ENCODE measurements at places on chromosomes 1 and 21.

DNA sequence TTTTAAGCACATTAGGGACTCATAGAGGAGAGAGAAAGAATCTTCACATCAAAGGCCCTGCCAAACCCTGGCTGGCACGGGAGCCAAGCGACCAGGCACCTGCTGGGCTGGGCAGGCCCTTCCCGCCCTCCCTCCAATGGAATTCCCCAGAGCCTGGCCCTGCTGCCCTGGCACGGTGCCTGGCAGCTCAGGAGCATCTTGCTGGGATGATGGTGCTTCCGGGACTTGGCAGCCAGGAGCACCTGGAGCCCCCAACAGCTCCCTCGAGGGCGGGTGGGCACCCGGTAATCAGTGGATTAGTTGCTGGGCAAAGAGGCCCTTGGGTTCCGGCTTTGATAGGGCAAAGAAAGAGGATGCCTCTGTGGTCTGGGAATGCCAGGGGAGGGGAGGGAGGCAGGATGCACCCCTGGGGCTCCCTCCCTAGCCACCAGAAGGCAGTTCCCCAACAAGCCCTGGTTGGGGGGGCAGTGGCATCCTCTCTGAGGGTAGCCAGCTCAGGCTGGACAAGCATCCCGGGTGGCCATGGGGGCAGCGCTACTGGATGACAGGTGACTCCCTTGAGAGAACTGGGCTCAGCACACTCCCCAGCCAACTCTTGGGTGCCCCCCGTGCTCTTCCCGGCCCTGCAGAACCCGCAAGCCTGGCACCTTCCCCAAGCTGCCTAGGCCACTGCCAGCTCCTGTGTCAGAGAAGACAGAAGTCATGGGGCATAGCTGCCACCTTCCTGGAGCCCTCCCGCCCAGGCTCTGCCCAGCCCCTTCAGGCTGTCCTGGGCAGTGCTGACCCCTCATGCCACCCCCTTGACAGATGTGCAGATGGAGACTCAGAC is 26.4 kb downstream of the KRTAP10-1 start:
- no peak for DNase-seq

GRCh38 chr1:79161077-79161476 is 154.5 kb upstream of the ADGRL4 start:
- DNase-seq, result no peak

DNA sequence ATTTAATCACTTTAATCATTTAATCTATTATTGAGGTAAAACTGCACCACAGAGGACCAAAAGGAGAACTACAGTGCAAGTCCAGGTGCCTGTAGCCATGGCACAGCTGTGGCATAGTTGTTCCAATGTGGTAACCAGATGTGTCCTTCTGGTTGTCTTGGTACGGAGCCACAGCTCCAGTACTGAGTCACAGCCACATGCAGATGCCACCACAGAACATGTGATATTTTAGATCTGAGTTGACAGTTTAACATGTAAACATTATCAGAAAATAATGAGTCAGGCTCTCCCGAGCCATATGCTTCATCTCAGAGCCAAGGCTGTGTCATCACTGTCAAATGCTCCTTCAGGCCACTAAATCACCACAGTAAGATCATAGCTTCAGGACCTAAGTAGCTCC is 56.4 kb upstream of the RGS7 start:
- no peak for DNase-seq

- no peak for DNase-seq
Observed at GRCh38 chr1:240094041-240094722, 2.5 kb downstream of the FMN2 start.

DNA sequence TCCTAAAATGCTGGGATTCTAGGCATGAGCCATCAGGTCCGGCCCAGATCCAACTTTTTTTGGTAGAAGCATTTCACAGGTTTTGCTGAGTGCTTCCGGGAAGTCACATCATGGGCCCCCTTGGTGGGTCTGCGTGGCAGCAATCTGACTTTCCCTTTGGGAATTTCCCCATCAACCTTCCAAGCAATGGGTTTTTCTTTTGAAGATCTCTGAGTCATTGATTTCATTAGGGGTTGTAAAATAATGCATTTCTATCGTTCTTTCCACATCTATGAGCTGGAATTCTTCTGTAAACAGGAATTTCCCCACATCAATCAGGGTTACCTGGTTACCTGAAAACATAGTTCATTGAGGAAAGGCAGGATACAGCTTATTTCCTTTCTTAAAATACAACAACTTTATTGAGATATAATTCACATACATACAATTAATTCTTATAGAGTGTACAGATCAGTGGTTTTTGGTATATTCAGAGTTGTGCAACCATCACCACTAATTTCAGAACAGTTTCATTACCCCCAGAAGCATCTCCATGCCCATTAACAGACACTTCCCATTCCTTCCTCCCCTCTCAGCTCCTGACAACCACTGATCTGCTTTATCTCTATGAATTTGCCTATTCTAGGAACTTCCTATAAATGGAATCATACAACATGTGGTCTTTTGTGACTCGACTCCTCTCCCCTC is 9.9 kb upstream of the ZBTB17 start:
- no peak for DNase-seq

- no peak for DNase-seq
Observed at GRCh38 chr1:76066394-76066793, 8.2 kb upstream of the ST6GALNAC3 start.

DNA sequence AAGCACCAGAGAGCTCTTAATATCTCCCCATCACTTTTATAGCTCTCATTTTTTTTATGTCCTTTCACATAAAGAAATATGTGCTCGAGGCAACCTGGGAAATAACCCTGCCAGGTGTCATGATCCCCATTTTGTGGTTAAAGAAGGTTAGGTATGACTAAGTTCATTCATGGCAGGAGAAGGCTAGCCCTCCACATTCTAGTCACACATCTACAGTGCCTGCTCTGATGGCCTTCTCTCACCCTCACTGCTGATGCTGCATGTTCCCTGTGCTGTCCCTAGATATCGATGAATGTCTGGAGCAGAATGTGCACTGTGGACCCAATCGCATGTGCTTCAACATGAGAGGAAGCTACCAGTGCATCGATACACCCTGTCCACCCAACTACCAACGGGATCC is 187.5 kb downstream of the TPR start:
- DNase-seq, result no peak

DNA sequence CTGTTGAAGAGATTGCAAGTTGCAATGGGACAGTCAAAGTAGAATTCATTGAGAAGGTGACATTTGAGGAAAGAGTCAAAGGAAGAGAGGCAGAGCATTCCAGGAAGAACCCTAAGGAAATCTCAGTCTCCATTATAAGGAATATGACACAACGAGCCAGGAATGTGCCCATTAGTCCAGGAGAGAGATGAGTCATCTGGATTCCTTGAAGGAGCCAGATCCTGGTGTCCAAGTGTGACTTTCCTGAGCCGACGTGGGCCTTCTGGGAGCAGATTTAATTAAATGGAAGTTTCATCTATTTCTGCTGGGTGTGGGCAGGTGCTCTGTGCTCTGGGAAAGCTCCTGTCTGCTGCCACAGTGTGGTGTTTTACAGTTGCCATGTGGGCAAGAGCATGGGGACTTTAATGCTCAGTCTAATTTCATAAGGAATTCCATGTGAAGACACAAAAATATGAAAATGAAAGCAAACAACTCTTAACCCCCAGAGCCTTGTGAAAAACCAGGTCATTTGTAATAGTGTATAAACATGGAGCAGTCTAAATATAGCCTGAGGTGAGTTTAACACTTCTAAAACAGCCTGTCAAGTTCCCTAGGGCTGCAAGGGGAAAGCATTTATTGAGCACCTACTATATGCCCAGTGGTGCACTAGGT is 111.4 kb upstream of the ARTN start:
- DNase-seq, result no peak

- DNase-seq, result no peak
Observed at GRCh38 chr1:206449565-206449964, 20.7 kb upstream of the IKBKE start.

GRCh38 chr21:16072737-16073136 is 343.0 kb downstream of the USP25 start:
- DNase-seq, result no peak

DNA sequence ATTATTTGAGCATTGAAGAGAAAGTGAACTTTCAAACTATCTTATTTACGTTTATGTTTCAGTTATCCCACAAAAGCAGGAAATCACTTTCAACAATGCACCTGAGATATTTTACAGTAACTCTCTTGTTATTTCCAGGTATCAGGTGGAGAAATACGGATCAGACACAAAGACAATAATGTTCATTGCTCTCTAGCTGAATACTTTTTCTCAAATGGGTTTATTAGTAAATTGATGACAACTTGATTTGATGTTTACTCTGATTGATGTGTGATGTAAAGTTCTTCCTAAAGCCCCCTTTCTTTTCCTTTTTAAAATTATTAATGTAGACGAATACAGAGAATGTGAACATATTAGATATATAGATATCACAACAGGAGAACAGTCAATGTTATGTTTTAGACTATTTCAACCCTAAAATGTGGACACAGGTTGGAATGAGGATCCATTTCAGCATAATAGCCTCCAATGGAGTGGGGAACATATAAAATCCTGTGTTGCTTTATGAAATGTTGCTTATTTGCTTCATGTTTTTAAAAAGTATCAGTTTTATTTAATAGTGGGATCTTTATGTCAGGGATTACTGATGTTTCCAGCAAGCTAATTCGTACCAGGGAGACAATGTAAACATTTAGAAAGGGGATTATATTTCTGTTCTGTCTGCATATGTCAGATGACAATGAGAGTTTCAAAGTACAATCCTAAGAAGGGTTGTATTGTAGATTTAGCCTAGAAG is 1522.3 kb upstream of the TPTE start:
- DNase-seq, result no peak

DNA sequence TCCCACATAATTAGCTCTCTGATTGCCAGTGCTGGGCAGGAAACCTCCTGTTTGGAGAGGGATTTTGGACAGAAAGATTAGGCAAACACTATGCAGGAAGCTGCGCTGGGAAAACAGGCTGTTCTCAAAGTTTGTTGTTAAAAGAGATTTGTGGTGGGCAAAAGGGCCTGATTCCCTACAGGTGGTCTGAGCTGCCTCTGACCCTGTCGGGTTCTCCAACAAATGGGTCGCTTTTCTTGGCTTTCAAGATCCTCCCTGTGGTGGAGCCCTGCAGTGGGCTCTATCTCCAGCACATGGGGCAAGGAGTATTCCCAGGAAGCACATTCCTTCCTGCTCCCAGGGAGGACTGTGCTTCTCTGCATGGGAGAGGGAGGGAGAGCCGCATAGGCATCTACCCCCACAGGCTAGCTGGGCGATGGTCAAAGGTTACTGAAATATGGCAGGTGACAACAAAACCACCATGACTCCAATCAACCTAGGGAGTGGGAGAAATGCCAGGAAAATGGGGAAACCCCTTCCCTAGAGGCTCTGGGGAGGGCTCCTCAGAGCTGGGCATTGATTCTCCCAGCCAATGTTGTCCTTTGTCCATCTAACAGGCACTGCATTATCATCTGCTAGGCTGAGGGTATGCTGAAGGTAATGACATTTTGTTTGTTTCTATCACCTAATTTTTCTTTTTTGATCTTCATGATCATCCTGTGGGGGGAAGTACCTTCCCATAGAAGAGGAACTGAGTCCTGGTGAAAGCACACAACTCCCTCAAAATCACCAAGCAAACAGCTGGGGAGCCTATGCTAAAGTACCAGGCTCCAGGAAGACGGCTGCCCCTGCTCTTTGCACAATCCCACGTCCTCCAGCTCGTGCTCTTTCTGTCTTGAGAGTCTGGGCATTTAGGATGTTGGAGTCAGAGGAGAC is 85.3 kb downstream of the PLXNA2 start:
- no peak for DNase-seq

DNA sequence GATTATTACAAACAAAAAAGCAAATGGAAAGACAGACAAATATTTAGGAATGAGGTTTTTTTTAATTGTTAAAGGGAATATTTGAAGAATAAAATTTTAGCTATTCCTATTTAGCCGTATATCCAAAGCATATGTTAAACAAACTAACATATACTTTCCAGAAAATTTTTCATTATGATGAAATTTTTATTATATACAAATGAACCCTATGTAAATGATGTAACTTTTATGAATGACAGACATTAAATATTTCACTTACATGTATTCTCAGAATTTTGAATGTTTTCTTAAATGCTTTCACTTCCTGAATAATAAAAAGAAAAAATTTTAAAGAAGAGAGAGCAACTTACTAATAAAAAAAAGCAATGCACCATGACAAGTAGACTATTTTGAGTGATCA is 15.8 kb downstream of the LHX9 start:
- DNase-seq, result no peak

DNA sequence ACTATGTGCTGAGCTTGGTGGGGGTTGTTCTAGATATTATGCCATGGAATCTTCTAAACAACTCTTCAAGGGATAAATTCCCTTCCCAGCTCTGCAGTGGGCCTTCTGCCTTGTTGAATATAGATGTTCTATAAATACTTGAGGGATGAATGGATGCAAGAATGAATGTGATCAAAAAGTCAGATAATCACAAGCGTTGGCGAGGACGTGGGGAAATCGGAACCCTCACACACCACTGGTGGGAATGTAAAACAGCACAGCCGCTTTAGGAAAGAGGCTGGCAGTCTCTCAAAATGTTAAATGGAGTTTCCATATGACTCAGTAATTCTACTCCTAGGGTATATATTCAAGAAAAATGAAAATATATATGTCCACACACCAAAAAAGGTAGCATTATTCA is 19.0 kb downstream of the SDC3 start:
- DNase-seq, result no peak

DNA sequence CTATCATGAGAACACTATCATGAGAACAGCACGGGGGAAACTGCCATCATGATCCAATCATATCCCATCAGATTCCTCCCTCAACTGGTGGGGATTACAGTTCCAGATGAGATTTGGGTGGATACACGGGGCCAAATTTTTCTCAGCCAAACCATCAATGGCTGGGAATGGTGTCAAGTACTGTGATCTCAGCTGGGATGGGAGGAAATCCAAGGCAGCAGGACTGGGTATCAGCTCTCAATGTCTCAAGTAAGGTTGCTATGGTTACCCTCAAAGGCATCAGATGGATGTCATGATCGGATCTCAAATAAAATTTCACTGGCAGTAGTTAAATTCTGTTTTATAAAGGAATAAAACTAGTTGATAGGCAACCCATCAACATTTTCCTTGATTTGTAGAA is 399.0 kb downstream of the KCNT2 start:
- no peak for DNase-seq
